Dermis microvascular lymphatic vessel endothelial cell (primary cell): ENCODE measurements at places on chromosomes 1 and 21.

DNA sequence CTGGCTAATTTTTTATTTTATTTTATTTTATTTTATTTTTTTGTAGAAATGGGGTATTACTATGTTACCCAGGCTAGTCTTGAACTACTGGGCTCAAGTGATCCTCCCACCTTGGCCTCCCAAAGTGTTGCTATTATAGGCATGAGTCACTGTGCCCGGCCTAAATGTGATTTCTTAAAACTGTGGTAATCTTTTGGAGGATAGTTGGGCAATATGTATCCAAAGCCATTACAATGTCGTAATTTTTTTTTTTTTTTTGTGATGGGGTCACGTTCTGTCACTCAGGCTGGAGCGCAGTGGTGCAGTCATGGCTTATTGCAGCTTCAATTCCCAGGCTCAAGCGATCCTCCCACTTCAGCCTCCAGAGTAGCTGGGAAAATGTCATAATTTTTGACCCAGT lies 14.2 kb downstream of the ETV3L start:
- no peak for DNase-seq

DNA sequence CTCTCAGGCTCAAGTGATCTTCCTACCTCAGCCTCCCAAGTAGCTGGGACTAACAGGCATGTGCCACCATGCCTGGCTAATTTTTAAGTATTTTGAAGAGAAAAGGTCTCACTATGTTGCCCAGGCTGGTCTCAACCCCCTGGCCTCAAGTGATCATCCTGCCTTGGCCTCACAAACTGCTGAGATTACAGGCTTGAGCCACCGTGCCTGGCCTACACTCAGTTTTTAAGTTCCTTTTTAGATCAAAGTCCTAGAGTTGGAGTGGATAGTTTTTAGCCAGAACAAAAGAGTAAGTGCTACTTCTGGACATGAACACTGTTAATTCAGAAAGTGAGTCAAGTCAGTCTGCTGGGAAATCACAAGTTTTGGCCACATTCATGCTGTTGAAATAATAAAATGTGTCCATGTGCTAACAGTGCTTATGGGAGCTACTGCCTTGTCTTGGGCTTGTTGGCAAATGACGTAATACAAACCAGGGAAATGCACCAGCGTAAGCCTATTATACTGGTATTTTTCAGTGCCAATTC lies 84.2 kb downstream of the NDUFS5 start:
- DNase-seq, result no peak

DNA sequence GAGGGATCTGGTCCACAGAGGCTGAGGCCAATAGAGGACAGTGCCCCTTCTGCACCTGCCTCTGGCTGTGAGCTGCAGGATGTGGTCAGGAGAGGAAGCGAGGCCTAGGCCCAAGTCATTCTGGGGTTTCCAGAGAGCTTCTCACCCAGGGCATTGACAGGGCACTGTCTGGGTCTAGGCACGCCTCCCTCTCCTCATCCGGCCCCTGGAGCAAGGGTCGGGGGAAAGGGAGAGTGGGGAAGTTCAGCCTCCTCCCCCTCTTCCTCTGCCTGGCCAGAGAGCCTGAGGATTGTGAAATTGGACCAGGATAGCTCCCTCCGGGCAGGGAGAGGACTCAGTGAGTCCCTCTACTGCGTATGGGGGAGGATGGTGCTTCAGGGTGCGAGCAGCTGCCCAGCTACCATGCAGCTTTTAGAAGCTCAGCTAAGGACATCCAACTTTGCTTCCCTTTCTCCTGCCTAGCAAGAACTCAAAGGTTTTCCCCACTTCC lies 6.3 kb upstream of the INAVA start:
- no peak for DNase-seq

DNA sequence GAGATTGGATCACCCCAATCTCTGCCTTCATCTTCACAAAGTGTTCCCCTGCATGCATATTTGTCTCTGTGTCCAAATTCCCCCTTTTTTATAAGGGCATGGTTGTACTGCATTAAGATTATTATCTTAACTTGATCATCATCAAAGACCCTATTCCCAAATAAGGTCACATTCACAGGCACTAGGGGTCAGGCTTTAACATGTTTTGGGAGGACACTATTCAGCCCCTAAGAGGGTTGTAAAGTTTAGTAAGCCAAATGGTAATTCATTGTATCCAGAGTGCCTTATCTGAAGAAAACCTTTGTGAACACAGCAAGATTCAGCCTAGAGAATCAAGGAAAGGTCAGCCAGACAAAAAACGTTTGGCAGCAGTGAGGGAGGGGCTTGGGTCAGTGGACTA lies 317.6 kb upstream of the PLD5 start:
- DNase-seq, result no peak

- DNase-seq, result no peak
These were observed 118.3 kb downstream of the NUF2 start for GRCh38 chr1:163440090-163440489.

- no peak for DNase-seq
These were observed 19.2 kb downstream of the CD247 start for GRCh38 chr1:167499106-167499505.

DNA sequence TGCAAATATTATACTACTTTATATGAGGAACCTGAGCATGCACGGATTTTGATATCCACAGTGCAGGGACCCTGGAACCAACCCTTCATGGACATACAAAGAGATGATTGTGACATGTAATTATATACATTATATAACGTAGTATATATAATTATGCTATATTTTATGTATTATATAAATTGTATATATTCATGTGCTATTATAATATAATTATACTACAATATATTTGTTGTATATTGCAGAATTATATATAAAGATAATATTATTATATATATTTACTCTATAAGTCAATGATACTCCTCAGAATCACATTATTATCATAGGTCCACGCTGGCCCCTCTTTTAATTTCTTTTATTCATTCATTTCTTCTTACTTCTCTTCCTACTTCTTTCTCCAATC lies 70.9 kb downstream of the TNFSF18 start:
- no peak for DNase-seq

- DNase-seq, result no peak
These were observed 12.9 kb upstream of the HIVEP3 start for GRCh38 chr1:41931578-41931977.

DNA sequence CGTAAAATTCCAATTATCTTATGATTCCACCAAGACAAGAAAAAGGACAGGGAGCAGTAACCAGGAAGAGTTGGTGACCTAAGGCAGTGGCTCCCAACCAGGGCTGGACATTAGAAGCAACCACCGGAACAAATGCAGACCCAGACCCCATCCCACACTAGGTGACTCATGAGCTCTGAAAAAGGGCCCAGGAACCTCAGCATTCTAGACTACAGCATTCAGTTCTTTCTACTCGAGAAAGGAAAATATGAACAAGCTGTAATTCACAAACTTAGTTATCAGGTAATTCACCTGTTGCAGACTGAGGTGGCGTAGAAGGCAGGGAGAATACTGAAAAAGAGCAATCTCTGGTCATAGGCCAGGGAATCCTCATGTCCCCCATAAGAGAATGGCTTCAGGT lies 138.4 kb upstream of the KRTAP19-8 start:
- DNase-seq, result no peak

GRCh38 chr1:15328351-15329103 lies 81.2 kb upstream of the EFHD2 start:
- DNase-seq, result peak; percentile 95

DNA sequence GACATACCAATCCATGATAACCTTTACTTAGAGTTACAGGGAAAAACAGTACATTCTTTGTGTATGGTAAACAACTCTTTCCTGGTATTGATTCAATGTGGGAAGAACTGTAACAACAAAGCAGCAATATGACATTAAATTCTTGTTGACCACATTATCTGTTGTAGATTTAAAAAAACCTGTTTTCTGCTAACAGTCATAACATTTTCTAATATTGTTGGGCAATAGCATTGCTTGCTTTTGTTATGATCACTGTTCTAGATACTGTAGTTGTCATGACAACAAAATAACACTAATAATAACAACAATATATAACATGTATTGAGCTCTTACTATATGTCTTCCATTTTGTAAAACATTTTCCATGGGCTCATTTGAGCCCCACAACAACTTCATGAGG lies 54.2 kb downstream of the PDE4B start:
- DNase-seq, result no peak

DNA sequence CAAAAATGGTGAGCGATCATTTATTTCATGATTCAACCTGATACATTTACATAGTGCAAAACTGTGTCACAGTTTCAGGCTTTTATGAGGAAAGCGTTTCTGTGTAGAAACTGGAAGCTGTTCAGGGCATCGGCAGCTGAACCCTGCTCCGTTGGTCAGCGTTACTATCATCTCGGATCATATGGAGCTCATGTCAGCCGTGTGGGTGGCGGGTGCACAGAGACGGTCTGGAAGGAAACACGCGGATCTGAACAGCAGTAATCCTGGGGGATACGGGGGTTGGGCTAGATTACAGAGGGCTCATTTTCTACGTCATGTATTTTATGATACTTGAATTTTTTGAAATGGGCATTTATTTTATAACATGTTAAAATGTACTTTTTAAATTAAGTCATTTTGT lies 15.1 kb downstream of the C1orf174 start:
- DNase-seq, result no peak

DNA sequence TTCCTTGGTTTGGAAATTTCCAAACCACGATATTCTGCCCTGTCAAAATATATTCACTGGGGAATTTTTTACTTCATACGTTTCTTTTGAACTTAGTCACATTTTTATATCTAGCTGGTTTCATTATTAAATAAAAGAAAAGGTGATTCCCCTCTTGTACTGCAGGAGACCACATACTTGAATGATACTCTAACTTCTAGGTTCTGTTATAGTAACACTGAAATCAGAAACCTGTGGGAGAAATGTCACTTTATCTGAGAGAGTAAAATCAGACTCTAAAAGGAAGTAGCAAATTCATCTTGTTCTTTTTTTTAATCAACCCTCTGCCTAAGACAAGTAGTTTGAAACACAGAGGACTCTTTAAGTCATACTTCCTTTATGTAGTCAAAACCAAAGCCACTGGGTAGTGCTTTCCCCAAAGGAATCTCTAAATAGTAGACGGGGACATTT lies 34.4 kb downstream of the MRPL39 start:
- DNase-seq, result no peak

DNA sequence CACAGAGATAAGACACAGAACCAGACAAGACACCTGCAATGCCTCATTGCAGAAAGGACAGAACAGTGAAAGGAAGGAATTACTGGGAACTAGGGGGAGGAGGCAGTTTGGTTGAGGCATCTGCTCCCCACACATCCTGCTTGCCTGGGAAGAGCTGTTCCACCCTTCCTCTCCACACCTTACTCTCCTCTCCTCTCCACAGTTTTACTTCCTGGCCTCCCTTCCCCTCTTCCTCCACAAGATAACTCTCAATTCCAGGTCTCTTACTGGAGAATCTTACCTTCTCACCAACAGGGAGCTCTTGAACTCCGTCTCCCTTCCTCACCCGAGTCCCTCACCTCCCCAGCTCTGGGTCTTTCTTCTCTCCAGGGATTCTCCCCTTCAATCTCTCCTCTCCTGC lies 2.1 kb downstream of the ELOVL1 start:
- no peak for DNase-seq

DNA sequence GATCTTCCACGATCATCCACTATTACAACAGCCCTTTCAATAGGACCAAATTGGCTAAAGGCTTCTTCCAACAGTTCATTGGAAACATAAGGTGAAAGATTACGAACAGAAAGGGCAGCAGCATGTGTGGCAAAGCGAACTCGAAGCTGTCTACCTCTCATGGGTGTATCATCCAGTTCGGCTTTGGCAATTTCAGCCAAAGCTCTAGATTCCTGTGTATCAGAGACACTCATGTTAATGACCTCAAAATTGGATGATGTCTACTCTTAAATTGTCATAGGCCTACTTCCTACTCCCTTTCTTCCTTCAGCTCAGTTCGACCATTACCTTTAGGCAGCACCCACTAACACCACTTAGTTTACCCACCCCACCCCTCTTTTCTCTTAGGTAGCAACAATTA lies 2.2 kb downstream of the SFPQ start:
- DNase-seq, result no peak
